ENCODE measurements at places on chromosomes 7 and 10. TPM values are rescaled to one million over a fixed set of nuclear protein-coding genes. Genes with fewer than 3 reads are reported as not detected.

ABCF2 gene
- total RNA-seq, result 62.4 TPM

PKD2L1 gene
- total RNA-seq, result not detected

WDFY4 gene
- total RNA-seq, result 0.07 TPM

CREB3L2 gene
- 22.9 TPM for total RNA-seq

SAP25 gene
- 0.44 TPM for total RNA-seq

LAMB1 gene
- 104 TPM for total RNA-seq

FOXP2 gene
- total RNA-seq, result not detected

ABCA13 gene
- 0.03 TPM for total RNA-seq

CARD11 gene
- total RNA-seq, result 1.8 TPM

HIBADH gene
- 42.0 TPM for total RNA-seq

TMEM60 gene
- total RNA-seq, result 26.9 TPM

PDE6C gene
- total RNA-seq, result not detected

SUFU gene
- 6.8 TPM for total RNA-seq

DNAH11 gene
- total RNA-seq, result 0.33 TPM

SSMEM1 gene
- total RNA-seq, result not detected

PILRA gene
- total RNA-seq, result 3.6 TPM

LRRN3 gene
- not detected for total RNA-seq

SYT15B gene
- total RNA-seq, result 3.6 TPM

MLXIPL gene
- total RNA-seq, result 1.1 TPM

CALHM3 gene
- total RNA-seq, result 0.35 TPM

NPTX2 gene
- total RNA-seq, result 0.12 TPM
